ENCODE measurements at places on chromosomes 3 and 15. TPM values are rescaled to one million over a fixed set of nuclear protein-coding genes. Genes with fewer than 3 reads are reported as not detected.

GRCh38 chr3:48467110-48467454 lies 20.5 kb downstream of the ATRIP start:
- peak; percentile 21 for DNase-seq

DNA sequence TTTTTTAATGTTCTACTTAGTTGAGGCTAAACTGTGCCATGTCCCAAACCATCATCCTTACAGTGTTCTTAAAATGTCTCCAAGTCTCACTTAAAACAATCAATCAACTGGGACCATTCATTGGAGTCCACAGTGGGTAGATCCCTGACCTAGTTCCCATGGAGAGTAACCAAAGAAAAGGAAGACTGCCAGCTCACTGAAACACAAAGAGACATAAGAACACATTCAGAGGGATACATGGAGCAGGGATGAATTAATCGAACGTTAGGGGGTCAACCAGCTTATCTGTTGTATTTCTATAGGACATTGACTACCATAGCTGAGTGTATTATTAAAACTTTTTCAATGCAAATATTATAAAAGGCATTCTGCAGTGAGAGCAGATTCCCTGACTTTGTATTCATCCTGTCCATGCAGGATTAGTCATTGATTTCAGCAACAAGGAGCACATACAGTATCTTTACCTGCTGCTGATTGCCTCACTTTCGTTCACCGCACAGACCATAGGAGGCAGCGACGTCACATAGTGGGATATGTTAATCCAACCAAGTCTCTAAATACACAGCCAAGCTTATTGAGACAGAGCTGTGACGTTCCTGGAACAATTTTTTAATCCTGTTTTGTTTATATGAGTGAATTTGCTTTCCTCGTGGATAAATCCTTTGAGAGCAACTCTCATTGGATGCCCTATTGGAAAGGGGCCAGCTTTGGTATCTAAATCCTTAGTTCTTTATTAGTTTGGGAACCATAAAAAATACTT lies 364.9 kb upstream of the RBMS3 start:
- peak; percentile 90 for DNase-seq

- DNase-seq = no peak
Observed at GRCh38 chr3:30711151-30711550, 104.8 kb downstream of the TGFBR2 start.

GRCh38 chr15:47862402-47862801 lies 145.1 kb downstream of the SEMA6D start:
- DNase-seq = no peak

DNA sequence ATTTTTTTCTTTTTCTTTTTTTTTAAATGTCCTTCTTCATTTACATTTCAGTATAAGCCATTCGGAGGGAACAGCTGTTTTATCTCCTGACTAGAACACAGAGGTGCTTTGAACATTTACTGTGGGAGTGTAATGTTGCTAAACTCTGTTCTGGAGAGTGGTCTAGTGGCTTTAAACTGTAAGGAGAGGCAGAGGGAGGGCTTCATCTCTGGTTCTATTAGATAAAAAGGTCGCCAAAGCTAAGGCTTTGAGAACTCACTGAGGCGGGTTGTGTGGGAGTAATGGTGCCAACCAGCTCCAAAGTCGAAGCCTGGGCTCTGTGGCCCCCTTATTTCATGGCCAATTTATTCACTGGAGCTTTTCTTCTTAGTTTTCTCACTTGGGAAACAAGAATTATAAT lies 133.2 kb downstream of the ANXA2 start:
- DNase-seq = no peak

DNA sequence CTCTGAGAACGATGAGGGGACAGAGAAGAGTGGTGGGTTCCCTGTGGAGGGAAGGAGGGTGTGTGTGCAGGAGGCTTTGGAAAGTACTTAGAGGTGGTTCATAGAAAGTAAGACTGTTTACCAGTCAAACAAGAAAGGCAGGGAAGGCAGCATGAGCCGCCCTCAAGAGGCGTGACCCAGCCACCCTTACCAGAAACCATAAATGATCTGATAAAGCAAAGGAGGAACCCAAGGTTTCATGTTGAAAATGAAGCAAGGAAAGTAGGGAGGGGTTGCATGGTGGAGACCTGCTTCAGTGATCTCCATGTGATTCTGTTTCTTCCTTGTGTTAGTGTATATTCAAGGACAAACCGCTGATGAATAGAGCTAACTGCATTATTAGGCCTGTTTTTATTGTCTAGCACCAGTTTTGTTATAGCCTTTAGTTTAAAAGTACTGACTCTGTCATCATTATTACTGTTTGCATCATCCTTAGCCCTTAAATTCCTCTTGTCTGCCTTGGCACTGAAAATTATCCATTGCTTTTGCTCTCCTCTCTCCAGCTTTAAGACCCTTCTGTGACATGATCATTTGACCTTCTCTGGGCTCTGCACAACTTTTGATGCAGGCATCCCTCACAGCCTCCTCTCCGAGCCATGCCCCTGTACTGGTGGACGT lies 96.1 kb downstream of the STAC start:
- DNase-seq = no peak

DNA sequence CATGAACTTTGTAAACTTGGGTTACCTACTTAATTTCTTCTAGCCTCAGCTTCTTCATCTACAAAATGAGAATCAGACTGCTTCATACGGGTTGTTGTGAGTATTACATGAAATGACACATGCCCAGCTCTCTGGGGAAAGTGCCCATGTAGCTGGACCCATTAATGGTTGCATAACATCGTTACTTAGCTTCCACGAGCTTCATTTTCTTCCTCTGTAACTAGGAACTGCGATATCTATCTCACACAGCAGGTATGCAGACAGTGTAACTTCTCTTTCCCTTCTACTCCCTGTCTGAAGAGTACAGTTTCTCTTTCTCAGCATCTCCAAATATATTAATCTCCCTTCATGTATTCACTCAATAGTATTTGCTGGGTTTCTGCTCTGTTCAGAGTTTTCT lies 37.9 kb upstream of the DLG1 start:
- DNase-seq = no peak

DNA sequence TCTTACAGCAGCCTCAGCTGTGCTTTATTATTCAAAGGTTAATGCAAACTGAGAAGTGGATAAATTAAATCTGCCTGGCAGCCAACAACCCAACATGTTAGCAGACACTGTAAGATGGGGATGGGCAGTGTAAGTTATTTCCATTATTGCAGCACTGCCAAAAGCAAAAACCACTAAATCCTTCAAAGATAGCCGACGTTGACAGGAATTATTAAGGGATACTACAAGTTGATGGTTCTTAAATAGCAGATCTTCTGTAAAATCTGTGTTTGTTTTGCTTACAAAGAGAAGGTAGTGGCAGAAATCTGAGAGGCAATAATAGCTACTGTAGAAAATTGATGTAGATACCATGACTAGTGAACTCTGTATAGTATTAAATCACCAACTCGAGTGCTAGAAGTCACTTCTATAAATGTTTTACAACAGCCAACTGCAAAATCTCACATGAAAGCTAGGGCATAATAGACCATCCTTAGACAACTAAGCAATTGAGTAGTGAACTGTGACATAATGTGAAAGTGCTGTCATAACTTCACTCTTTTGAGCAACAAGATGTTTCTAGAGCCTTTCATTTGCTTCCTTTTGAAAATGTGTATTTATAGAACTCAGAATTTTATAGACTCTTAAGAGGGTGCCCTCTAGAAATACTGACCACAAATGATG lies 278.6 kb downstream of the UBE2E2 start:
- DNase-seq = no peak

DNA sequence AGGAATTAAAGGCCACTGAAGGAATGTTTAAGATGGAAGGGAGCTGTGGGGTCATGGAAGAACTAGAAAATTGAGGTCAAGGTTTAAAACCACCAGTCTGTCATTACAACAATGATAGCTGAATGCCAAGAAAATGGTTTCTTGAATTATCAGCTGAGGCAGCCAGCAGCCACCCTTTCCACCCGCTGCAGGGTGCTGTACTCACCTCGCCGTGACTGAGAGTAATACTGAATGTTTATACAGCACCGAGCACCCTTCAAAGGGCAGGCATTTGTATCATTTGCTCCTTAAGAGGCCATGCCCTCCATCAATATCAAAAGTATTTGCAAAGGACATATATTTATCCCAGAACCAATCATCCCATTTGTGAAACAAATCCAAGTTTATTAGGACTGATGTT lies 402.8 kb downstream of the VPS13C start:
- DNase-seq = no peak

GOLGA8O gene
- total RNA-seq = 1.1 TPM

GUCA1C gene
- not detected for total RNA-seq

Data from osteoblast (primary cell).